Ecto neural progenitor cell (in vitro differentiated cells): ENCODE measurements at places on chromosomes 12 and 14.
A peak's percentile ranks its signal among the peaks of the same experiment; 100 is the strongest.

- DNase-seq = peak; percentile 64
Measured at GRCh38 chr12:229441-230191, 15.7 kb upstream of the SLC6A12 start.

DNA sequence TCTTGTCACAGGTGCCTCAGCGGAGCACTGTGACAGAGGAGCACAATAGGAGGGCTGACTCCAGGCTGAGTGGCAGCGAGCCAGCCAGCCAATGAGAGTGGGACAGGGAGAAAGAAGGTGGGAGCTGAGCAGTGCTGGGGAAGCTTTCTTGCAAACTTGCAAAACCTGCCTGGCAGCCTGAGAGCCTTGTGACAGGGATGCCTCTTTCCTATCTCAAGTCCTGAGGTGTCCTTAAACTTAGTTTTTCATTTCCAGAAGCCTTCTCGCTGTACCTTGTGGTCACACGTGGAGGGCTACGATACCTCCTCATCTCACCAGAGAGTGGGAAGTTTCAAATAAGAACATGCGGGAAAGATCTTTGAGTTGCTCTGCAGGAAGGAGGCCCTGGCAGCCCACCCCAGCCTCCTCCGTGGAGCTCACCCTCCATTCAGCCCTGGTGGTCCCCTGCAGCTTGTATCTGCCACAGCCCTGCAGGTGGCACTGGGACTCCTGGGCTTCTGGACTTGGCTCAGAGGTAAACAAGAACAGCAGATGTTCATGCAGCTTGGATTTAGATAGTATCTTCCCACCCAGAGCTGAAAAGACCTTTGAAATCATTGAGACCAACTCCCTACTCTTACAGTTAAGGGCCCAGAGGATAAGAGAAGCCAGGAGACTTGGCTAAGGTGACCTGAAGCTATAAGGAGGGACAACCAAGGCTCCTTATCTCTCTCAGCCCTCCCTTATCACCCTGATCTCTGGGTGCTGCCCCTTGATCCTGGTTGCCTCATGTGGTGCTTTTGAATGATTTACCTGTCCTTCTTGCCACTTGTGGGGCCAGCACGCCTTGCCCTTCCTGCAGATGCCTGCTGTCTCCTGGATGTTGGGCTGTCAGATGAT lies 153.5 kb upstream of the MAX start:
- peak; percentile 72 for DNase-seq

- DNase-seq = no peak
Measured at GRCh38 chr14:23164250-23164649, 19.2 kb downstream of the SLC7A8 start.

GRCh38 chr12:117903110-117903840 lies 65.5 kb downstream of the KSR2 start:
- no peak for DNase-seq

DNA sequence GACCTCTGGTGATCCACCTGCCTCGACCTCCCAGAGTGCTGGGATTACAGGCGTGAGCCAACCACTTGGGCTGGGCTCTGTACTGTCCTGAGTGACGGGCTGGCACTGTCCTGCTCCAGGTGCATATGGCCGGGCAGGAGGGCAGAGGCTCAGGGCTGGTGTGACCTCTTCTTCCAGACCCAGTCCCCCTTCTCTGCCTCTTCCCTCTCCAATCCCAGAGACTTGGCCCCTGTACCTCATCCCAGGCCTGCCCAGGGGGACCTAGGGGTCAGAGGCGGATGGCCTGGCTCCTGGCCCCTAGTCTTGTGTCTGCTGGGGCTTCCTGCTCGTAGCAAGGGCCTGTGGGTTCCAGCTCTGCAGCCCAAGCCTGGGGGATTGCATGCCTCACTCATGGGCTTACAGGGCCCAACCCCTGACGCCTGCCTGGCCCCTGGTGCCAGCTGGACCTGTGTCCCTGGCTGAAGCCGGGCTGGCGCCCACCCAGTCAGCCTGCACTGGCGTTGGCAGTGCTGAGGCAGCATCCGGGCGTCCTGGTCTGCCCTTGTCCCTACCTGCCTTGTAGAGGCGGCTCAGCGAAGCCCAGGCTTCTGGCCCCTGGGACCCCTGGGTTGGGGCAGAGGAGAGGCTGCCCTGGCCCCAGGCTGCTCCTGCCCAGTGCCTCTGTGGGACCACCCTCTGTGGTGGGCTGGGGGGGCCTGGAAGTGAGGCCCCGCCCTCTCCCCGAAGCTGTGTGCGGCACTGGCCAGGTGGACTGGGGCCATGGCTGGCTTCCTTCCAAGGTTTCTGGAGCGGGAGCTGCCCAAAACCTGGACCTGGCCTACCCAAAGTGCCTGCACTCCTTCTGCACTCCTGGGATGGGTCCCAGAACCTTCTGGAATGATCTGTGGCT lies 4.3 kb downstream of the TEDC1 start:
- DNase-seq = no peak

DNA sequence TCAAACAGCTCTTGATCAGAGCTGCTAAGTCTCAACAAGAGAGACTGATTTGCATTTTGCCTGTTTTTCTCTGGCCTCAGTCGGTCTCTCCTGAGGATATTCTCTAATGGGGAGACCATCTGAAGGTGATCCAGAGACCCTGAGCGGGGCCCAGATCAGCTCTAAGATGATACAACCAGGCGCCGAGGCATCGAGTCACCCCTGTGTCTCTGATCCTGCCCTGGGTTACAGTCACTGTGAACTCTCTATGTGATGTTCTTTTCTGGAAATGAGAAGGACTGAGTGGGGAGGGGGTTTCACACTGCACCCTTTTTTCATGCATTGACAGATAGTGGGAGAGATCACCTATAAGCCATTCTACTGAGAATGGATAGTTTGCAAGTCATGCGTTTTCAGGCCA lies 247.6 kb upstream of the PWP1 start:
- DNase-seq = no peak

GRCh38 chr12:3113671-3114325 lies 36.6 kb downstream of the TSPAN9 start:
- no peak for DNase-seq

GRCh38 chr12:87596134-87596533 lies 433.1 kb downstream of the C12orf50 start:
- DNase-seq = no peak

- peak; percentile 84 for DNase-seq
Measured at GRCh38 chr14:24051789-24052655, at the start of gene CARMIL3. Gene CARMIL3 (plus strand): TSS chr14:24052009. CDS start chr14:24052154, 145 bp downstream.

GRCh38 chr12:2205996-2206395 lies 153.2 kb downstream of the CACNA1C start:
- DNase-seq = no peak

GRCh38 chr14:70237710-70238109 lies 49.0 kb upstream of the SLC8A3 start:
- DNase-seq = no peak

DNA sequence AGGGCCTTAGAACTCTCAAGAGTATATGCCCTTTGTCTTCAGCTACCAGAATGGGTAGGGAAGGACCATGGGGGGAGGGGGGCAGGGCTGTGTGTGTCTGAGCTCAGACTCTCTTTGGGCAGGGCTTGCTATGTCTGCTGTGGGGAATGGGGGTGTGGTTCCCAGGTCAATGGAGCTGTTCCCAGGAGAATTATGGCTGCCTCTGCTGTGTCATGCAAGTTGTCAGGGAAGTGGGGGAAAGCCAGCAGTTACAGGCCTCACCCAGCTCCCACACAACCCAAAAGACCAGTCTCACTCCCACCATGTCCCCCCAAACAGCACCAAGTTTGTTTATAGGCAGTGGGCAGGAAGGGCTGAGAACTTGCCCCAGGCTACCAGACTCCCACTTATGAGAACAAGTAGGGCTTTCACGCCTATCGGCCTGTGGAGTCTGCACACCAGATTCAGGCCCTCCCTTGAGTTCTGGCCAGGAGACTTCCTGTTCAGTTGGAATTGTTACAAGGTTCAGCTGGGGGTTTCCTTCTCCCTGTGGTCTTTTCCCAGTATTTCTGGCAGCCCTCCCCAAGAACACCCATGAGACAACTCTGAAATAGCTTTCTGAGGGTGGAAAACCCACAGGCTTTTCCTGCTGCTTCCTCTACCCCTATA lies 6.1 kb upstream of the SERPINA11 start:
- no peak for DNase-seq

GRCh38 chr12:19030603-19031002 lies 98.9 kb upstream of the PLEKHA5 start:
- no peak for DNase-seq
